ENCODE measurements at places on chromosomes 4 and X. TPM values are rescaled to one million over a fixed set of nuclear protein-coding genes. Genes with fewer than 3 reads are reported as not detected.

DNA sequence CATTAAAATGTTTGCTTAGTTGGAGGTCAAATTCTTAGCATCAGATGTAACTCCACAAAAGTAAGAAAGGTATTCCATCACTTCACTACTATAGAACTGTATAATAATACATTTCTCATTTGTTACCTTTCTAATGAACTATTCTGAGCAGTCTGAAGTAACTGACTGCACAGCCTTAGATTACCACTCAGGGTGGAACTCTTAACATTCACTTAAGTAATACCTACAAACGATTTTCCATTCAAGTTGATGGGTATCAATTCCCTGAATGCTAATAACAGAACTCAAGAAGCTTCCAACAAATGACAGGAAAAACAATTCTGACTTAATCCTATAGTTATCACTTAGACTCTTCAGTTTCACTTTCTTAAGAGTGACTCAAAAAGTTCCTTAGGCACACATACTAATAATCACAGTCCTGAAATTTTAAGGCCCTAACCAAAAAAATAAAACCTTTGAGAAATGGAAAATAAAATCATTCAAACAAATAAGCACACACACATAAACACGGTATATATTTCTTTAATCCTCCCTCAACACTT lies 20.9 kb downstream of the HNRNPD start:
- H3K4me1 ChIP-seq, result peaks cover 25% of the 10 kb centered on the region
- peaks cover 81% of the 10 kb centered on the region for H3K36me3 ChIP-seq
- H3K27ac ChIP-seq, result peak overlapping the region; percentile 66
- DNase-seq, result no peak
- no peaks in the 10 kb centered on the region for H3K27me3 ChIP-seq

CYSLTR1 gene
- 20.5 TPM for total RNA-seq

GRCh38 chrX:132875650-132876522 lies 82.5 kb downstream of the HS6ST2 start:
- H3K27me3 ChIP-seq, result no peaks in the 10 kb centered on the region
- H3K4me1 ChIP-seq, result no peaks in the 10 kb centered on the region
- no peaks in the 10 kb centered on the region for H3K36me3 ChIP-seq

AFM gene
- not detected for total RNA-seq

PDZD4 gene
- 0.07 TPM for total RNA-seq

DNA sequence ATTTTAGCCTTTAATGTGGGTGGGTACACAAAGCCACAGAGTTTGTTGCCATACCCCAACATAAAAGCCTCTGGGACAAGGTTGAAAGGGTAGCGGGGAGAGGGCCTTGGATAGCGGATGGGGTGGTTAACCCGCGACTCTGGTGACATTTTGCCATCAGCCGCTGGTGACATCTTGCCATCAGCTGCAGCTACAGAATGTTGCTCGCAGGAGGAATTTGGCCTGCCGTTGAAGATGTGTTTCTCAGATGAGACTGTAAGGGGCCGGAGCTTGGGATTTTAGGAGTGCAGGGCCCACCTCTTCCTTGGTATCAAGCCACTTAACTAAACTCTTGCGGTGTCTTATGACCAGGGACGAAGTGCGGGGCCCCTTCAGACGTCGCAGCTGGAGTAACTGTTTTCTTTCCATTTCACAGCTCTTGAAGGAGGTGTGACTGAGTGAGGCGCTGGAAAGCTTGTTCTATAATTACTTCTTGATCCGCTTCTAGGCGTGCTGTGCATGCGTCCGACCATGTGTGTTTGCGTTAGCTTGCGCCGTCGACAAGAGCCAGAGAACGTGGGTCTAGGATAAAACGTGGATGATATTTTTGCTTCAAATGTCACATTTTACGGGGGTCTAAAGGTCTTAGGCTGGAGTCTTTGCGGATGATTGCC lies 820 bp upstream of the RASL11B start:
- no peaks in the 10 kb centered on the region for H3K36me3 ChIP-seq
- peaks cover 16% of the 10 kb centered on the region for H3K4me1 ChIP-seq
- H3K27me3 ChIP-seq, result peaks cover 41% of the 10 kb centered on the region
- DNase-seq, result no peak
- peak overlapping the region; percentile 82 for H3K4me3 ChIP-seq

WDFY3 gene
- total RNA-seq, result 0.05 TPM

All from activated B cell treated with CpG ODN at 0.5 μM for 24 hours (primary cell).